NCI-H2171 treated with DMSO at 0.1 percent for 48 hours (cell line): ENCODE measurements at places on chromosomes 13 and 19.

GRCh38 chr19:51164215-51164614, 22.1 kb downstream of the SIGLEC7 start:
- no peak for DNase-seq

DNA sequence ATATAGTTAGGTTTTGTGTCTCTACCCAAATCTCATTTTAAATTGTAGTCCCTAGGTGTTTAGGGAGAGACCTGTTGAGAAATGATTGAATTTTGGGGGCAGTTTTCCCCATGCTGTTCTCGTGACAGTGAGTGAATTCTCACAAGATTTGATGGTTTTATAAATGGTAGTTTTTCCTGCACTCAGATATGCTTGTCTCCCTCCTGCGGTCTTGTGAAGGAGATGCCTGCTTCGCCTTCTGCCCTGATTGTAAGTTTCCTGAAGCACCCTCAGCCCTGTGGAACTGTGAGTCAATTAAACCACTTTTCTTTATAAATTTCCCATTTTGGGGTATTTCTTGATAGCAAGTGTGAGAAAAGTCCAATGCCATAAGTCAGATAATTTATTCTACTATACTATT, 1977.5 kb upstream of the PCDH20 start:
- no peak for DNase-seq

- peak; percentile 81 for DNase-seq
Measured at GRCh38 chr19:49513746-49514118, 1.3 kb downstream of the FCGRT start.

DNA sequence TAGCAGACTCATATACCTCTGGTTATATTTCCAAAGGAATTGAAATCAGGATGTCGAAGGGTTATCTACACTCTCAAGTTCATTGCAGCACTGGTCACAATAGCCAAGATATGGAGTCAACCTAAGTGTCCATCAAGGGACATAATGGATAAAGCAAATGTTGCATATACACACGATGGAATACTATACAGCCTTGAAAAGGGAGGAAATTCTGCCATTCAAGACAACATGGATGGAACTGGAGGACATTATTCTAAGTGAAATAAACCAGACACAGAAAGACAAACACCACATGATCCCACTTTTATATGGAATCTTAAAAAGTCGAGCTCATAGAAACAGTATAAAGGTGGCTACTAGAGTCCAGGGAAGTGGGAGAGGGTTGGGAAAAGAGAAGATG, 13.6 kb upstream of the ERCC1 start:
- DNase-seq = no peak

DNA sequence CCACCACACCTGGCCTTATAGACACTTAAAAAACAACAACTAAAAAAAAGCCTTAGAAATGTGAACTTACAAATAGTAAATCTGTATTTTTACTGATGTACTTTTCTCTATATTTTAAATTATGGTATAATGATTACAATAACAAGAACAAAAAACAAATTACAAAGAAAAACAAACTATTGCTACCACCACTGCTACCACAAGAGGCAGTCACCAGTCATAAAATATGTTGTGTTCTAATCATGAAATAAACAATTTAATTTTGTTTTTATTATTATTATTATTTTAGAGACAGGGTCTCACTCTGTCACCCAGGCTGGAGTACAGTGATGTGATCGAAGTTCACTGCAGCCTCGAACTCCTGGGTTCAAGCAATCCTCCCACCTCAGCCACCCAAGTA, 72.2 kb downstream of the DIAPH3 start:
- DNase-seq = no peak

DNA sequence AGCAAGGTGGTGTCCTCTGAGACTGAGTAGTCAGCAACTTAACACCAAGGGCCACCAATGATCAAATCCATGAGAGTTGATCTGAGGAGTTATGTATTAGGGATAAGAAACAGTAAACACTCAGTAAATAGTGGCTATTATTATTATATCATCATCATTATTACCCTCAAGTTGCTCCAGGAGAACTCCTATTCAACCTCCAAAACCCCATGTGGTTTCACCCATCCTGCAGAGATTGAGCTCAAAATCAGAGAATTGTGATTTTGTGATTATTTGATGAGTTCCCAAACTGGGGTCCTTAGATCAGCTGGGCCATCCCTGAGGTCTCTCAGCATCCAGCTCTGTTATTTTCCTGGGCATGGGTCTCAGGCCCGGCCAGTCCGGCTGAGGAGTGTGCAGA, 3.5 kb upstream of the CGB7 start:
- DNase-seq = no peak

GRCh38 chr19:52527956-52528351, 486 bp downstream of the ZNF808 start:
- DNase-seq = no peak

- no peak for DNase-seq
Measured at GRCh38 chr13:34941436-34941834, 635 bp upstream of the NBEA start.

- no peak for DNase-seq
Measured at GRCh38 chr19:30541575-30541974, 169.4 kb downstream of the ZNF536 start.

DNA sequence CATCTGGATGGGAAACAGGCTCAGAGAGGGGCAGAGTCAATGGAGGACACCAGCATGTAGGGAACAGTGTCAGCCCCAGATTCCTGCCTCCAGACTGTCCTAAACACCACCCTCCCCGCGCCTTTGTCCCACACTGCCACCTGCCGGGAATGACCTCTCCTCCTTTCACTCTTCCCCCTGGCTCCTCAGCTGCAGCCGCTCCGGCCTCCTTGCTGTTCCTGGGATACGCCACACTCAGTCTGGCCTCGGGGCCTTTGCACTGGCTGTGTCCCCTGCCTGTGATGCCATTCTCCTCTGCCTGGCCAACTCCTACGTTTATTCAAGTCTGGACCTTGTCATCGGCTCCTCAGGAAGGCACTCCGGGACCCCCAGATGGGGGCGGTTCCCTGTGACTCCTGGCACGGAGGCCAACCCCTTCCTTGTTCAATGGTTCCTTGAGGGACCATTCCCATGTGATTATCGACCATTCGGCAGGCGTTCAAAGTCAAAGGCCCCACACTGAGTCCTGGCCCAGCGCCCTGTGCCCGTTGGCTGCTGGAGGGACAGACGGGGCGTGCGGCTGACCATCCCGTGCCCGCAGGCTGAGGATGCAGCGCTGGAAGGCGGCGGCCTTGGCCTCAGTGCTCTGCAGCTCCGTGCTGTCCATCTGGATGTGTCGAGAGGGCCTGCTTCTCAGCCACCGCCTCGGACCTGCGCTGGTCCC, 15.8 kb downstream of the FUT6 start:
- no peak for DNase-seq

DNA sequence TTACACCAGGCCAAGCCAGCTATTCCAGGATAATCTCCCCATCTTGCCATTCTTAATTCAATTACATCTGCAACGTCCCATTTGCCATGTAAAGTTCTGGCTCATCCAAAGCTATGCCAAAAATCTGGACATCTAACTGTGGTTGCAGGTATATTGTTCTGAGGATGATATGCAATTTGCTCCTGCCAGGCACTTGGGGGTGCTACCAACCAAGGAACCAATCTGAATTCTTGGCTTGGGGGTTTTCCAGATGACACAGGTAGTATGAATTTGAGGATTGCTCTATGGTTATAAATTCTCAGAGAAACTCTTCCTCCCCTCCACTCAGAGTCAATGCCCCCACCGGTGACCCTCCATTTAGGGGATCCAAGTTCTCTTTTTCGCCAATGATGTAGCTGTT, 33.0 kb downstream of the CRYL1 start:
- DNase-seq = no peak

DNA sequence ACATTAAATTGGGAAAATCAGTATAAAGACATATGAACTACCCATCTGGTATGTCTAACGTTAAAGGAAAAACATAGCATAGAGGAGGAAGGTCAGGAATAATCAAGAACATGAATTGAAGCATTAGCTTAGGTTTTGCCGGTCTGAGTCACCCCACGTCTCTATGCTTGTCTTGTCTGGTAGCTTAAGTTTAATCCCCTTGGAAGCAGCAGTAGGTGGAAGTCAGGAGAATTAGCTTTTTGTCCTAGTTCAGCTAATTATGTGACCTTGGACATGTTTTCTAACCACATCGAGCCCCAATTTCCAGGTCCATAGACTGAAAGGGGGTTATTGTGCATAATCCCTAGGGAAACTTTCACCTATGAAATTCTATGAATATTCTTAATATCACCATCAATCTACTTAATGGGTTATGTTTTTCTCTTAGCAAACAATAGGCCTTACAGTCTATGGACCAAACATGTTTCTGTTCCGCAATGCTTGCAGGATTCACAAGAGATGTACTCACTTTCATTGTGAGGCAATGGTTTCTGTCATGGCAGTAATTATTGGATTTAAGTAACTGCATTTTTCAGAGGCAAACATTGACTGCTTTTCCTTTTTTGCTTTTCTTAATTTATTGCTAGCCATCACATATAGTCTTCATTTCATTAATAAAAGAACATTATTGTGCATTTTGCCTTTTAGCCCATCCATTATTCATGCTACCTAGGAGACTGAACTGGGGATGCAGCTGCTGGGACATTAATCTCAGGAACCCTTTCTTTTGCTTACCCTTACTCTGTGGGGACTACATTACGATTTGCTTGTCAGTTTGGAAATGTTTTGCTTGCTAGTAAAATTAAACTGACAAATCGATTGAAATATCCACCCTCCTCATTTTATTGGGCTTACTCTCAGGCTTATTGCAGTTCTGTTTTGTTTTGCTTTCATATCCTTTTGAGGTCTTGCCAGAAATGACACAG, 304.8 kb upstream of the MAB21L1 start:
- no peak for DNase-seq

GRCh38 chr13:19184176-19184575, 2.6 kb upstream of the TUBA3C start:
- no peak for DNase-seq

- no peak for DNase-seq
Measured at GRCh38 chr19:33348301-33349010, 25.1 kb upstream of the CEBPG start.

DNA sequence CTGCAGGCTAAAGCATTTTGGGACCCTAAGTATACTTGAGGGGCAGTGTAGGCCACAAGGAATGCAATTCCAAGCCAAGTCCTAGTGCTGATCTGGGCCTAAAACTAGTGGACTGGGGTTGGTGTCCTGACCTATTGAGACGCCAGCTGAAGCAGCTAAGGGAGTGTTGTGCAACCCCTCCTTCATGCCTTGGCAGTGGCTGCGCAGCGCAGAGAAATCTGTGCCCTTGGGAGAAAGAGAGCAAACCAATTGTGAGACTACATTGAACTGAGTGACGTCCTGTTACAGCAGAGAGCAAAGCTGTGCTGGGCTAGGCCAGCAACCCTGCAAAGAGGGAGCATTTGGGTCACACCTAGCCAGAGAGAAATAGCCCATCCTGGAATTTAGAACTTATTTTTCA, 2715.0 kb upstream of the PCDH20 start:
- no peak for DNase-seq

DNA sequence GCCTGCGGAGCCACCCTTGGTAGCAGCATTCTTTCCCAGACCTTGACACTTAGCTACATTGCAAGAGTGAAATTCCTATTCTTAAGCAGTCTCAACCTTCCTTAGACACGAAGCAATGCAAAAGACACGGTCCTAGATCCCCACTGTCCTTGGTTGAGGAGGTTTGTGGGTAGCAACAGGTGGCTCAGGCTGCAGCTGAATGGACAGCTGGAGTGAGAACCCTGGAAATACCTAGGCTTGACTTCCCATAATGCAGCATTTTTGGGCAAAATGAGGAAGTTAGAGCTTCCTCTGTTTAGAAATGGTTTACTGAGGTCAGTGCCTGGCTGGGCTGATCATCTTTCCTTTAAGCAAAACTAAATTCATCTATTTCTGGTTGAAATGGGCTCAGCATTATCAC, 296.6 kb downstream of the RFC3 start:
- no peak for DNase-seq

DNA sequence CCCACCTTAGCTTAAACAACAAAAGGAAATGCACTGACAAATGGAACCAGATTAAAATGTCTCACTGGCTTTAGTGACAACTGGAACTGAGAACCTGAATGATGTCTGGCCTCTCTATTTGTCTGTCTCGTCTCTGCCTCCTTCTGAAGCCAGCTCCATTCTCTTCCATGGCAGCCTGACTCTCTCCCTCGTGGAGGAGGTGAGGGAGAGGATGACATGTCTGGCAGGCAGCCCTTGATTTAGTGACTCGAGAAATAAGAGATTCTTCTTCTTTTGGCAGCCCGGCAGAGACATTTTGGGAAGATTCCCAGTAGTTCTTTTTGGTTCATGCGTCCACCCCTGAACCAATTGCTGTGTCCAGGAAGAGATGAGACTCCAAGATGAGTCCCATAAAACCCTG, 131.7 kb downstream of the KLF5 start:
- no peak for DNase-seq

DNA sequence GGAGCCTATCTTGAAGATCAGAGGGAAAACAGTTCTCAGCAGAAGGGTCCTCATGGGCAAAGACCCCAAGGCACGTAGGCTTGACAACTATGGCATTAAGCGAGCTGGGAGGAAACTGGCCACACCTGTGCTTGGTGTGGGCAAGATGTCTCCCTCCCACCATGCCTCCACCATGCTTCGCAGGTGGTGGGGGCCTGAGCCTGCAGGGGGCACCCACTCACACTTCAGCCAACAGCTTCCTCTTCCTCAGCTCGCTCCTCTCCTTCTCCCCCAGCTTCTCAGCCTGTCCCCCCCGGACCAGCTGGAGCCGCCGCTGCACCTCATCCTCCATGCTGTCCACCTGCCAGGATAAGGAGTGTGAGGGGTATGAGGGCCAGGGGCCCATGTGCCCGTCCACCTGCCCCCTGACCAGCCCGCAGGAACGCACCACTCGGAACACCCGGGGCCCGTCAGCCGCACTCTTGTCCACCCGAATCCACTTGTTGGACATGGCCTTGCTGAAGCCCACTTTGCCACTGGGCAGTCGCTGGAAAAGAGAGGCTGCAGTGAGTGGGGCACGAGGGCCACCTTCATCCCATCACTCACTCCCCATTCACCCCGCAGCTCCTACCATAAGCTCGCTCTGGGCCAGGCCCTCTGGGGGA, 3.4 kb downstream of the FARSA start:
- no peak for DNase-seq

GRCh38 chr19:17832443-17833208, 11.3 kb upstream of the INSL3 start:
- no peak for DNase-seq

- peak; percentile 91 for DNase-seq
Measured at GRCh38 chr19:12778017-12778904, 2.9 kb upstream of the HOOK2 start.

DNA sequence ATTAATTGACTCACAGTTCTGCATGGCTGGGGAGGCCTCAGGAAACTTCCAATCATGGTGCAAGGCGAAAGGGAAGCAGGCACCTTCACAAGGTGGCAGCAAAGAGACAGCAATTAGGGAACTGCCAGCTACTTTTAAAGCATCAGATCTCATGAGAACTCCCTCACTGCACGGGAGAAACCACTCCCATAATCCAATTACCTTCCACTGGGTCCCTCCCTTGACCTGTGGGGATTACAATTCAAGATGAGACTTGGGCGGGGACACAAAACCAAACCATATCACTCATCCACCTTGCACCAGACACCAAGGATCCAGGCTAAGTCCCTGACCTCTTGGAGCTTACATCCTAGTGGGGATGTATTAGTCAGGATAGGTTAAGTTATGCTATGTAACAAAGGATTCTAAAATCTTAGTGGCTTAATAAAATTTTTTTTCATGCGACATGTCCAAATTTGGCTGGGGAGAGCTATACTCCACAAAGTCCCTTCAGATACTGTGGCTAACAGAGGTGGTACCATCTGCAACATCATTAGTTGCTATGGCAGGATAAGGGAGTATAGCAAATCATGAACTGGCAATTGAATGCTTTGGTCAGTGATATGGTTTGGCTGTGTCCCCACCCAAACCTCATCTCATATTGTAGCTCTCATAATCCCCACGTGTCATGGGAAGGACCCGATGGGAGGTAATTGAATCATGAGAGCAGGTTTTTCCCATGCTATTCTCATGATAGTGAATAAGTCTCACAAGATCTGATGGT, 8.3 kb upstream of the FAM187B start:
- no peak for DNase-seq
